ENCODE measurements at places on chromosomes 13 and 19.

DNA sequence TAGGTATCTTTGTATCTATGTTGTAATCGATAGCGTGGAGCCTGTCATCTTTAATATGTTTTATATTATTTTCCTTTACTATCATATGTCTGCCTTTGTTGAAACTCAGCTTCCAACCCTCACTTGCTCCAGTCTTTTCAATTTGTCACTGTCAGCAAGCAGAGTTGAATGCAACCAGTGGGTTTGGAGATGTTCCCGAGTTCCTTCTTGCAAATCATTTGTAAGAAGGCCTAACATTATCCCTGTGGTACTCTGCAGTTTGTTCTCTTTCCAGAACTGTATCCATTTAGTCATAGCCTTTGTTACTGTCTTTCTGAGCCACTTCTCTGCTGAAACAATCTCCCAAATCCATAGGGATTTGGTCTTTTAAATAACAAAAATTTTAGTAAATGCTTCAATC lies 41.8 kb downstream of the RNASEH2B start:
- no peak for DNase-seq

- DNase-seq, result no peak
These were observed 589.9 kb downstream of the GPC5 start for GRCh38 chr13:91988331-91988730.

DNA sequence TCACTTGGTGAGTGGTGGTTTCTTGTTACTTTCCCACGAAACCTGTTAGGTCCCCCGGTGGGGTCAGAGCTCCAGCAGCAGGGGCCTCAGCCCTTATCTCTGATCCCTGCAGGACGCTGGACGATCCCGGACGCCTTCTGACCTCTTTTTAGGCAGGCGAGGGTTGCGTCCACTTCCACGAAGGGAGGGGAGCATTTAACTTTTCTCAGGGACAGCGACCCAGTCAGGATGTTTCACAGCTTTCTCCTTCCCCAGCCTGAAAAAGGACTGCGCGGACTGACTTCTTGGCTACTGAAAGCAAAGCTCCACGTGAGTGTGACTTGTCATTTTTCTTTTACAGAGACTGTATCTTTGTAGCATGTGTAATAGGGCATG lies 692 bp downstream of the ZNF234 start:
- DNase-seq, result peak; percentile 50

DNA sequence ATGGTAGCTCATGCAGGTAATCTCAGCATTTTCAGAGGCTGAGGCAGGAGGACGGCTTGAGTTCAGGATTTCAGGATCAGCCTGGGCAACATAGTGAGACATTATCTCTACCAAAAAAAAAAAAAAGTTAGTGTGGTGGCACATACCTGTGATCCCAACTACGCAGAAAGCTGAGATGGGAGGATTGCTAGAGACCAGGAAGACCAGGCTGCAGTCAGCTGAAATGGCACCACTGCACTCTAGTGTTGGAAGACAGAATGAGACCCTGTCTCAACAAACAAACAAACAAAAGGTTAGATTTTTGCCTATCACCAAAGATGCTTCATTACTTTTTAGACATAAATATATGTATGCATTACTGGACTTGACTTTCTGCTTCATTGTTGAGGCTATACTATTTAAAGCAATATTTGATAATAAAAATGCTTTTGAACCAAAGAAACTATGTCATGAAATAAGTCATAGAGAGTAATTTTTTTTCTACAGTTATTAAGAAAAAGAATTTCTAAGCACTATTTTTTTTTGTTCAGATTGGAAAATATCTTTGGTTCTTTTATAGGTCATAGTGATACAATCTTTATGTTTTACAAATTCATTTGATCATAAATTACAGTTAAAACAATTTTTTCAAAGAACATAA lies 1180.1 kb upstream of the ATXN8OS start:
- peak; percentile 80 for DNase-seq

DNA sequence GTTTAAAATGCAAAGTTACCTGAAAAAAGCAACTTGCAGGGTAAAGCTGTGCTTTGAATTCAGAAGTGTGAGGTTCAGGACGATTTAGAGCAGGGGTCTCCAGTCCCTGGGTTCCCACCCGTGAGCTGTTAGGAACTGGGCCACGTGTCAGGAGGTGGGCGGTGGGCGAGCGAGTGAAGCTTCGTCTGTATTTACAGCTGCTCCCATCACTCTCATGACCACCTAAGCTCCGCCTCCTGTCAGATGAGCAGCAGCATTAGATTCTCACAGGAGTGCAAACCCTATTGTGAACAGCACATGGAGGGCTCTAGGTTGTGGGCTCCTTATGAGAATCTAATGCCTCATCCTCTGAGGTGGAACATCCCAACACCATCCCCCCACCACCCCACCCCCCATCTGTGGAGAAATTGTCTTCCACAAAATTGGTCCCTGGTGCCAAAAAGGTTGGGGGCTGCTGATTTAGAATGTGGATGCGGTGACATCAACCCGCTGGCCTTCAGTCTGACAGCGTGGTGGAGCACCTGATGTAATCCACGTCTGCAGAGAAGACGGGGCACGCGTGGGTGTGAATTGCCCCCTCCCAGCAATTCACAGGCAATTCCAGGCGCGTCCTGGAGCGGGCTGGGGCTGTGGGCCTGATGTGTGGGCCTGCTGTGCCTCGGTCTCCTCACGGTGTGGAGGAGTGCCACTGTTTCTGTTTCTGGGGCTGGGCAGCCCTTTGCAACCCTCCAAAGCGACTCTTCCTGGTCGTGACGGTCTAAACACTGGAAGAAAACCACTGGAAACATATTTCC lies 214.0 kb upstream of the SOX1 start:
- peak; percentile 39 for DNase-seq

DNA sequence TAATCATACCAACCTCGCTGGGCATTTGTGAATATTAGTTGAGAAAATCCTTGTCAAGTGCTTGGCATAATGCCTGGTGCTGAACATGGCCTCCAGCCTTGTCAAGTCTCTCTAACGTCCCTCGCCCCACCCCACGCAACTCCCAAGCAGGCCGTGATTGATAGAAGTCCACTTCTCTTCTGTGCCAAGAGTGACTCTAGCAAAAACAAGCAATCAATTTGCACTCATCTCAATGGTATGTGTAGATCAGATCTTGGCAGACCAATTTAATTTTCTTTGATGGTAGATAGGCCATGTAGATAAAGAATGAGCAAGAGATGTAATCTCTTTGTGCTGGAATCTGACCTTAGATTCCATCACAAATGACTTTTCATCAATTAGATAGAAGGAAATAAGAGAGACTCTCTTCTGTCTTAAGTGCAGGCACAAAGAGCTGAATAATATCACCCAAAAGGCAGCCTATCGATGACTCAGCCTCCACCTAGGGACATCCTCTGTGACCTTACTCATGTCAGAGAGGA lies 31.0 kb upstream of the KATNAL1 start:
- peak; percentile 86 for DNase-seq

DNA sequence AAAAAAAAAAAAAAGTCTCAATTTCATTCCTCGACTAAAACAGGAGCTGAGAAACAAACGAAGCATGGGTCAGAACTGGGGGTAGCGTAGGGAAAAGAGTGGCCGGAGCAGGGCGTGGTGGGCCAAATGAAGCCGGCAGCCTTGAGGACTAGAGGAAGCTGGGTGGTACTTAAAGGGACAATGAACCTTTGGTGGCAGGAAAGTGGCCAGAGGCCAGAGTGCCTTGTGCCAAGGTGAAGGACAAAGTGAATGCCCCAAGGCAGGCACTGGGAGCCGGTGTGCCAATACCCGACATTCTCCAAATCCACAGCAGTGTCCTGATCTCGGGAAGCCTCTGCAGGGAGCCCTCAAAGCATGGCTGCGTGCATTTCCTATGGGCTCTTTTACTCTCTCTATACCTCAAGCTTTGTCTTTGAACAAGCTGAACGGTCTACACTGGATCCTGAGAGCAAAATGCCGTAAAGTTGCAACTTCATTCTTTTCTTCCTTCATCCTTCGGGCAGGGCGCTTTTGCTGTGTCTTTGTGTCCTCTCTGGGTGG lies 195.0 kb upstream of the KL start:
- DNase-seq, result no peak

DNA sequence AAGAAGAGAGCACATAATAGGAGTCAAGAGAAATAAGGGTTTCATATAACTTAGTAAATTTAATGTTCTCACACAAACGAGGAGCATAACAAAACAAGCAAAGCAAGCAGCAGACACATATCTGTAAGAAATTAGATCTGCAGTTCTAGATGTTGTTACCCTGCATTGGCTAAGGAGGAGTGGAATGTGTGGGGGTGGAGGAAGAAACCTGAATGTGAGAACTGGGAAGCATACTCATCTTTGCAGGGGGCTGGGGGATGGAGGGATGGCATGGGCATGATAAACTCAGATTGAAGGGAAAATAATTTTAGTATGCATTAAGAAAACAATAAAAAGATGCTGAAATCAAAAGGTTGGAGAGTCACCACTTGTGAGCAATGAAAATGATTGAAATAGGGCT lies 255.0 kb downstream of the LIG4 start:
- no peak for DNase-seq

DNA sequence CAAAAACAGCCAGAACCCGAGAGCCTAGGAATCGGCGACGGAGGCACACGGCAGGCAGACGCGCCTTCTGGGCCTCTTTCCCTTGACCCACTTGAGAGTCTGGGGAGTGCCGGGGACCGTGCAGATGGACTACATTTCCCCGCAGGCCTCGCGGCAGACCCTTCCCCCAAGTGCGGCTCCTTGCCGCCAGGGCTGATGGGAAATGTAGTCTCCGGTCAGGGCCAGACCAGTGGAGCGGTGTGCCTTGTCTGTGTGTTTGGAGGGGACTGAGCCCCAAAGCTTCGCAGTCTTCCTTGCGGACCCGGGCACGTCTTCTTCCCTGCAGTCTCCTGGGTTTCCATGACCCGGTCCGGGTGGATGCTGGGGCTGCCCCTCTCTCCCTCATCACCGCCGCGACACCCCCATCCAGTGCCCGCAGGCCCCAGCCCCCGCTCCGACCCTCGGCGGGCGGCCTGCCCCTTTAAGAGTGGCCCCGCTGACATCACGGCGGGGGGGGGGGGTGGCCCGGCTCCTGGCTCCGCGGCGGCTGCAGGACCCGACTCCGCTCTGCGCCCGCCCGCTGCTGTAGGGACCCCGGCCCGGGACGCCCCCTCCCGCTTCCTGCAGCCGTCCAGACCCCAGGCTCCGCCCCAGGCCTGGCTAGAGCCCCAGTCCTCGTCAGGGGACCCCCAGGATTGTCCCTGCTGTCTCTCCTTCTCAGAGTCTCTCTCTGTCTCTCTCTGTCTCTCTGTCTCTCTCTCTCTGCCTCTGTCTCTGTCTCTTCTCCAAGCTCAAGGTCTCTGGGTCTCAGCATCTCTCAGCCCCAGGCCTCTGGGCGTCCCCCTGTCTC lies 758 bp upstream of the CACNG7 start:
- DNase-seq, result peak; percentile 83

- no peak for DNase-seq
These were observed 55.1 kb downstream of the CDADC1 start for GRCh38 chr13:49302817-49303216.

- DNase-seq, result no peak
These were observed 11.2 kb downstream of the VASP start for GRCh38 chr19:45518469-45518826.

- DNase-seq, result peak; percentile 63
These were observed 3.2 kb downstream of the CRLF1 start for GRCh38 chr19:18603255-18603957.

- DNase-seq, result no peak
These were observed 12.4 kb upstream of the CBLC start for GRCh38 chr19:44765033-44765948.
